Left lung (tissue), 14 donors: ENCODE measurements at places on chromosomes 5 and 9. TPM values are rescaled to one million over a fixed set of nuclear protein-coding genes. Genes with fewer than 3 reads are reported as not detected.

- DNase-seq = no peak
Observed at GRCh38 chr9:110260911-110261310, 4.6 kb upstream of the TXN start.

- no peak for DNase-seq
Observed at GRCh38 chr5:25858019-25858418, 1180.4 kb downstream of the CDH9 start.

Gene SEMA5A
- total RNA-seq = 18.2 TPM

Gene TTLL11
- total RNA-seq = 5.4 TPM

- no peak for DNase-seq
Observed at GRCh38 chr9:129617167-129617566, 3.7 kb downstream of the C9orf50 start.

- peak; percentile 18 for DNase-seq
Observed at GRCh38 chr5:73496984-73497457, 1.2 kb upstream of the BTF3 start.

DNA sequence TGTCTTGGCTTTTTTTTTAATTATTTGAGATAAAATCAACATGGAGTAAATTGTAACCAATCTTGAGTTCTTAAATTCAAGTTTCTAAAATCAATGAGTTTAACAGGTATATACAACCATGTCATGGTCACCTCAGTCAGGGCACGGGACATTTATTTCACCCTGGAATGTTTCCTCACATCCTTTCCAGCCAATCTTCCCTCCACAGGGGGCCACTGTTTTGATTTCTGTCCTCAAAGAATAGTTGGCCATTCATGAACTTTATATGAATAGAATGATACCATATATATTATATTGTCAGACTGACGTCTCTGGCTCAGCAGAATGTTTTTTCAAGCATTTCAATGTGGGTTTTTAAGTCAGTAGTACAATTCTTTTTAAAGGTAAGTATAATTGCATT, 806 bp downstream of the ZNF474 start:
- DNase-seq = no peak

DNA sequence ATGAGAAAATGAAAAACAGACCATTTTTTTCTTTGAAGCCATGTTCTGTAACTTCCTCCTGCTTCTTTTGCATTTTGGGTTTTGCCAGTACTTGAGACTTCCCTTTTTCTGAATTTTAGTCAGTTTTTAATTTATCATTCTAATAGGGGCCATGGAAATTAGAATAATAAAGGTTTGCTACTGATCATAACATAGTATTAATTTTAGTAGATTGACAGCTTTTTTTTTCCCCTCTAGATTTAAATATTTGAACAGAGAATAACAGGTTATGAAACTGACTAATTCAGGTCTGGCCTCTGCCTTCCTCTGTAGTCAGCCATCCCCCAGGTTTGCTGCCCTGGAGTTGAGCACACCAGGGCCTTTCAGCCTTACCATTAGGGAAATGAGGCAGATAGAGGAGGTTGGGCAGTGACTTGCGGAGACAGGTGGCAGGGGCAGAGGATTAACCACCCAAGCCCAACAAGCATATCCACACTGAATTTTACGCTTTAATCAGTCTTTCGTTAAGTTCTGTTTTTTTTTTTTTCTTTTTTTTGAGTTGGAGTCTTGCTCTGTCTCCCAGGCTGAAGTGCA, 80.1 kb upstream of the TNFAIP8 start:
- no peak for DNase-seq

DNA sequence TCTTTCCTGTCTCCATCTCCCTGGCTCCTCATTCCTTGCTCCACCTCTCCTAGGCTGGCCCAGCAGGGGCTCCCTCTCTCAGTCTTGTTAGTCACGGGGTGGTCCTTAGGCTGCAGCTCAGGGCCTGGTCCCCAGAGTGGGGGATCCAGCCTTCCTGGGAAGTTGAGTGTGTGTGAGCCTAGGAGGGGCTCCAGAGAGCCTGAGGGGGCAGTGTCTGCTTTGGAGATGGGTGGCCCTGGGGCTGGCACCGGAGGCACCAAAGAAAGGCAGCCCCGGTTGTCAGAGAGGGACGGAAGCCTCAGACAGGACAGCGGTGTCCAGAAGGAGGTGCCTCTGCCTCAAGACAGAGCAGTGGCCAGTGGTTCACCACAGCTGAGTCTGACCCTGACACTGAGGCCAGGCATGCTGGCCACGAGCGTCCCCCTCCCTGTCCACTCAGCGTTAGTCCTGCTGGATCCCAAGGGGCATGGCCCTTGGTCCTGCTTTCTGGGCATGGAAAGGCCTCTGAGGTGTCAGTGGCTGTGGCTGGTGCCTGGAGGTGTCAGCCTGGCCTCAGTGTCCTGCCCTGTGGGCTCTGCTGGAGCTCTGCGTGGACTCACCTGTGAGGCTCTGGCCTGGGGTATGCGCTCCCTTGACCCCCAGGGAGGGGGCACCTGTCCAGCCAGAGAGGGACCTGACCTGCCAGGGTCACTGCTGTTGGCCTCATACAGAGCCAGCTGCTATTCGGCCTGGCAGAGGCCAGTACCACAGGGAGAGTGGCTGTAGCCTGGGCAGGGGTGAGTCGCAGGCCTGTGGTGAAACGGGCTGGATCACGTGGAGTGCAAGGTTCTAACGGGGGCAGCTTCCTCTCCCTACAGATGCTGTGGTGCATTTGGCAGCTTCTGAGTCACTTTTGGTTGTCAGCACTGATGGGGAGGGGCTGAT, 130.6 kb downstream of the CACNA1B start:
- DNase-seq = no peak

Gene STPG3
- not detected for total RNA-seq

GRCh38 chr5:146151970-146152369, 30.5 kb downstream of the LARS1 start:
- DNase-seq = no peak

GRCh38 chr9:91884696-91885687, 65.0 kb downstream of the ROR2 start:
- no peak for DNase-seq

GRCh38 chr5:120236360-120236759, 227.7 kb upstream of the PRR16 start:
- no peak for DNase-seq

- DNase-seq = no peak
Observed at GRCh38 chr9:120859361-120859760, 16.6 kb upstream of the PSMD5 start.
